ENCODE measurements at places on chromosomes 4 and X.
A peak's percentile ranks its signal among the peaks of the same experiment; 100 is the strongest.

- DNase-seq: no peak
Measured at GRCh38 chr4:31458813-31459212, 738.6 kb downstream of the PCDH7 start.

- no peak for DNase-seq
Measured at GRCh38 chr4:152099555-152099954, 338.7 kb upstream of the GATB start.

GRCh38 chr4:24701683-24702082 lies 93.7 kb upstream of the SOD3 start:
- DNase-seq: no peak

GRCh38 chrX:31508338-31508737 lies 436.5 kb upstream of the FTHL17 start:
- no peak for DNase-seq

- DNase-seq: no peak
Measured at GRCh38 chr4:86357608-86358007, 2.2 kb downstream of the MAPK10 start.

GRCh38 chrX:103343105-103343504 lies 13.1 kb downstream of the TCEAL7 start:
- DNase-seq: no peak

DNA sequence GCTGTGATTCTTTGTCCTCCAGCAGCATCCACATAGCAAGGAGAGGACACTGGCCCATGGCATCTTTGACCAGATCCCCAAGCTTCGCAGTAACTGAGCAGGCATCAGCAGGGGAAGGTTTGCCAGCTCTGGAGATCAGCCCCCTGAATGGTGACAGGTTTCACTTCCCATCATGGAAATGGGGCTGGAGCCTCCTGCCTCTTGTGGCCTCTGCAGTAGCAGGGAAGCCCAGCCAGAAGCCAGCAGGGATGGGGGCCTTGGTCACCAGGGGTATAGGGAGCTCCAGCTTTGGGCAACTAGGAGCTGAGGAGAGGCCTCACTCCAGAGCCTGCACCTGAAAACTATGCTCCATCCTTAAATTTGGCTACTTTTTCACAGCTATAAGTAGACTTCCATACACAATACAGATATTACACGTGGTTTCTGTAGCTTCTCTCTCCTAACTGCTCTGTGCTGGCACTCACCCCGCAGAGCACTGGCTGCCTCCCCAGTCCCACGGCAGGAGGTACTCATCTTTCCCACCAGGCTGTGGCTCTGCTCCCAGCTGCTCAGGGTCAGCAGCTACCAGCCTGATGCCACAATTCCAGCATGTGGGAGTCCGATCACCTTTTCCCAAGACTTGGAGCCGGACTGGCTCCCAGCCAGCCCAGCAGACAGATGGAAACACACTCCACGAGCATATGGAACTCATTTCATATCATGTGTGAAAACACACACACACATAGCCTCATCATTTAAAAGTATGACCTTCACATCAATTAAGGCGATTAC lies 2.8 kb downstream of the TMEM271 start:
- DNase-seq: peak; percentile 11

DNA sequence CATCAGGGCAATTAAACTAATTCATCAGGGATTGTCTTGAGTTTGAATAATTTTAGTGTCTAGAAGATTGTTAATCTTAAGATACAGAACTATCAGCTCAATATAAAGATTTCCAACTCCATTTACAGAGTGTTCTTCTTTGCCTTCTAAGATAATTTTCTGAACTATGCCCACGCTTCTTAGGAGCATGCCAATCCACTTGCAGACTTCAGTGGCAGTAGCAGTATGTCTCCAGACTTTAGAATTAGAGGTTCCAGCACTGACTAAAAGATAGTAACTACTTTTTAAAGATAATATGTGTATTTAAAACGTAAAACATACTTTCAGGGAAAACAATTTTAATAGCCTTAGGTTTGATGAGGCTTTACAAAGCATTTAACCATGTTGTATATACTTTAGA lies 34.2 kb upstream of the GALNT7 start:
- no peak for DNase-seq

- no peak for DNase-seq
Measured at GRCh38 chrX:40085102-40085551, 12.6 kb downstream of the BCOR start.

- DNase-seq: no peak
Measured at GRCh38 chrX:41198410-41198809, 113.2 kb downstream of the USP9X start.

- DNase-seq: no peak
Measured at GRCh38 chrX:64229154-64229553, 1.3 kb downstream of the ASB12 start.

DNA sequence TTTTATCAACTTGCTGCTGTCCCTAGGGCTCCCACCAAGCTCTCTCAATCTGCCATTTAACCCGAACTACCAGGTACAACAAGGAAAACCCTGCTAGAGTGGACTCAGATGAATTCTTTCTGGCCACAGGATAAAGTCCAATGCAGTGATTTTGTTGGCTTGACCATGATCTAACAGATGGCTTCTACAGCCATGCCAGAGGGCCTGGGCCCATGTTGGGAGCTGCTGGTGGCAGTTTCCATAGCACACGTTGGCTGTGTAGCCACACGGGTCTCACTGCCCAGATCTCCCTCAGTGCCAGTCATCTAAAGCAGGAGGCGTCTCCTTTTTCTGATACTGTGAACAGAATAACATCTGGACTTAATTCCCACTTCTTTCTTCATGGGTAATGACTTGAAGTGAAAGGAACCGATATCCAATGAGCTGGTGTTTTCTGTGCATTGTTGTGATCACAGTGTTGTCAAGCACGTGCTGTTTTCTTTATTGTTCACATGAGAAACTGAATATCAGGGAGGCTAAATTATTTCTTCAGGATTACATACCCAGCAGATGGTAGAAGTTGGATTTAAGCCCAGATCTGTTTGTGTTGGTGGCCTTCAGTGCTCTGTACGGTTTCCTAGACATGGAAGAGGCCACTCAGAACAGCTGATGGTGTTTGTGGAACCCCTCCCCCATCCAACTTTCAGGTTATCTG lies 85.2 kb upstream of the CLCN4 start:
- peak; percentile 32 for DNase-seq

GRCh38 chr4:124018383-124019317 lies 622.1 kb downstream of the SPRY1 start:
- no peak for DNase-seq

DNA sequence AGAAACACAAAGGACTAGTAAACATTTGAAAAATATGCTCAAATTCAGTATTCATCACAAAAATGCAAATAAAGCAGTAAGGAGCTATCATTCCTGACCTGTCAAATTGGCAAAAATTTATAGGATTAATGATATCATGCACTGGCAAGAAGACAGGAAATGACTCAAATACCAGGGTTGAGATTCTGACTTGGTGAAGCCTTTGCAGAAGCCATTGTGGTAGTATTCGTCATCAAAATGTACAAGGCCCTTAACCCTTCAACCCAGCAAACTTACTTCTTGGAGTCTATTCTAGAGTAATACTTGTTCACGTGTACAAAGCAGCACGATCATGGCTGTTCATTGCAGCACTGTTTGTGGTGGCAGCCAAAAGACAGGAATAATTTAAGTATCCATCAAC lies 132.4 kb downstream of the ENOX2 start:
- DNase-seq: no peak

GRCh38 chrX:39427906-39428305 lies 626.6 kb downstream of the MID1IP1 start:
- peak; percentile 67 for DNase-seq

DNA sequence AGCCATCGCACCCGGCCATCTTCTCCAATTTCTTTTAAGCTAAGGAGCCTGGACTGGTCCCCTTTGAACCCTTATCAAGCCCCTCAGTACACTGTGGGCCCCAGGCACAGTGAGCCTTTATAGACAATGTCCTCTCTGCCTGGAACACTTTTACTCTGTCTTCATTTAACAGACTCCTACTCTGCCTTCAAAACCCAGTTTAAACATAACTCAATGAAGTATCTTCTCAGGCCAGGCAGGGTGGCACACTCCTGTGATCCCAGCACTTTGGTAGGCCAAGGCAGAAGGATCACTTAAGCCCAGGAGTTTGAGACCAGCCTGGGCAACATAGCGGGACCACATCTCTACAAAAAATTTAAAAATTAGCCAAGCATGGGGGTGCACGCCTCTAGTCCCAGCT lies 27.5 kb upstream of the SMS start:
- no peak for DNase-seq

GRCh38 chrX:114626323-114626722 lies 42.4 kb downstream of the HTR2C start:
- no peak for DNase-seq

DNA sequence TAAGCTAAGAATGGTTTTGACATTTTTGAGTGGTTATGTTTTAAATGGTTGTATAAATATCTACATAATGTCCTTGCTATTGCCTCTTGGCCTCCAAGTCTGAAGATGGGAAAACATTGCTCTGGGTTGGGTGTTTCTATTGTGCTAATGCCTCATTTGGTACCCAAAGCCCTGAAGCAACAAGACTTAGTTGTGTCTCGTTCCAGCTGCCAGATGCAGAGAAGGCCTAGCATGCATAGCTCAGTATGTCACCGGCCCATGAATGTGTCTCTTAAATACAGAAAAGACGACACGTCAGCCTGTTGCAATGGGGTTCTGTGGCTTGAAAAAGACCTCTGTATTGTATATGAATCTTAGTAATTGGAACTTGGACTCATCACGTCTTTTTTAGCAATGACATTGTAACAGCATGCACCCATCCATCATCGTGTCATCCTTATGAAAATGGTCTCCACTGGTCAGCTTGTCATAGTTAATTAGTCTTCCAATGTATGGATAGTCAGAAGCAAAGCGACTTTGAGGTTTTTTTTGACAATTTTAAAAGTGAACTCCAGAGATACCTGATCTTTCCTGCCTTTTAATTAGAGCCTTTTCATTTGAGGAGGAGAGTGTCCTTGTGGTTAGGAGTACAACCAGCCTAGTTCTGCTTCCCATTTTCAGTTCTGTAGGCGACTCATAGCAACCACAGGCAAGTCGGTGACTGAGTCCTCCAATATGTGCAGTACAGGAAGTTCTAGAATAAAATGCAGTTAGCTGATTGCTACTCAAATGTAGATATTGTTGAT lies 126.4 kb upstream of the GATB start:
- DNase-seq: no peak

DNA sequence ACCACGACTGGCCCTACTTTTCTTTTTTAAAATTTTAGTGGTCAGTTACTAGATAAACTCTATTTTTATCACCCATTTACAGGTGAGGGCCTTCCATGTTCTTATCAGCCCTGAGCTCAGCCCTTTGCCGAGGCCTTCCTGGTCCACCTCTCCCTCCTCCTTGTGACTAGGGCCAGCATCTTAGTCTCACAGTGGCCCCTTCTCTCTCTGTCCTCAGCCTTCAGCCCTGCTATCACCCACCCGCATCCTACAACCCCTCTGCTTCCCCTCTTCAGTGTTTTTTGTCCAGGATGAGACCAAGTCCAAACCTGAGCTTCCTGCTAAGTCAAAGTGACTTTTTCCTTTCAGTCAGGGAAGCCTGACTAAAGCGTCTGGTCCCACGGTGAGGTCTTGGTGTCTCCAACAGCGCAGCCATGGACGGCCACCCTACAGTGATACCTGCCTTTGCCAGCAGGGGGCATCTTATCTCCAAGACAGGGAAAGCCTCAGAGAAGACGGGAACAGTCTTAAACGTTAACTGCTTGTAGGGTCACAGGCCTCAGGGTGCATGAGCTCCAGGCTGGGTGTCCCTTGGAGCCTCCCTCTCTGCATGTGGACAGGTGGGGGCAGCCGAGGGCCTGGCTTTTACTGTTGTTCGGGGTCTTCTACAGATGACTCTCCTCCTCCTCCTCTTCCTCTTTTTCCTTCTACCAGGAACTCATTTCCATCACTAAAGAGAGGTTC lies 11.7 kb upstream of the GAGE10 start:
- DNase-seq: peak; percentile 90

DNA sequence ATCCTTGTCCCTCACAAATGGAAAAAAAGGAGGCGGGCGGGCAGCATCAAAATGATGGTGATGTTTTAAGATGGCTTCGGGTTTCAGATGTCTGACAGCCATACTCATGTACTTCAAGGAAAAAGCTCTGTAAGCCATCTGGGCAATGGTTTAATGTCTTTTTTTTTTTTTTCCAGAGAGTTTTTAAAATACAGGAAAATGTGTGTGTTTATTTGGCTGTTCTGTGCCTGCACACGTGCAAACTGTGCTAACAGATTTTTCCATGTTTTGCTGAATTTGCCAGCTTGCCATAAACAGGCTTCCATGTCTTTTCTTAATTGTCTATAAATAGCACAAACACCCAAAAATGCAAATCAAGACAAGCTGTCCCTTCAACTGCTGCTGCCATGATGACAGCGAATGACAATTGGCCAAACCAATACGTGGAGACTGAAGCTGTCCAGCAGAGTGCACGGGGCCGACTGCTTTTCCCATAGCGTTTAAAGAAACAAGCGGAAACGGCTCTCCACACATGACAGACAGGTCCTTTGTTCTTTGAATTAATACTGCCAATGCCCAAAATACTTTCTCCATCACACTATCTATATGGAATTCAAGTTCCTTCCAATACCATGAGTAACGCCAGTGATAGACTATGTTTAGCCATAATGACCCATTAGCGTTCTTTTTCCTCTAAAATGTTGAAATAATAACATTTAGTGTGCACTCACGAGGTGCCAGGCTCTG lies 35.7 kb downstream of the AFAP1 start:
- DNase-seq: no peak

DNA sequence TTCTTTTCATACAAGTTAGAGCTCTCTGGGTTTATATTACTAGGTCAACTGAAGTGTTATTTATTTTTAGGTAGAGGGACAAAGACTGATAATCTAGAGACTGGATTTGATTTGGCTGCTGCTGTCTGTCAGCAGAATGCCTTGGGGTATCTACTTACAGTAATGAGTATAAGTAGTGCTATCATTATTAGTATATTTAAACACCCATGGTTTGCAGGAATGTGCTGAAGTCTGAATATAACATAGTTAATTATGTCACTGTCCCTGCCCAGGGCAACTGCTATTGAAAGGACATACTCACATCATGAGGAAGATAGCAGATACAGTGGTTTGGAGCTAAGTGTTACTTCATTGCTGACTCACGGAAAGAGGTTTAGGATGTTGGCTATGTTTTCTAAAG lies 76.2 kb downstream of the PRRG1 start:
- DNase-seq: no peak

DNA sequence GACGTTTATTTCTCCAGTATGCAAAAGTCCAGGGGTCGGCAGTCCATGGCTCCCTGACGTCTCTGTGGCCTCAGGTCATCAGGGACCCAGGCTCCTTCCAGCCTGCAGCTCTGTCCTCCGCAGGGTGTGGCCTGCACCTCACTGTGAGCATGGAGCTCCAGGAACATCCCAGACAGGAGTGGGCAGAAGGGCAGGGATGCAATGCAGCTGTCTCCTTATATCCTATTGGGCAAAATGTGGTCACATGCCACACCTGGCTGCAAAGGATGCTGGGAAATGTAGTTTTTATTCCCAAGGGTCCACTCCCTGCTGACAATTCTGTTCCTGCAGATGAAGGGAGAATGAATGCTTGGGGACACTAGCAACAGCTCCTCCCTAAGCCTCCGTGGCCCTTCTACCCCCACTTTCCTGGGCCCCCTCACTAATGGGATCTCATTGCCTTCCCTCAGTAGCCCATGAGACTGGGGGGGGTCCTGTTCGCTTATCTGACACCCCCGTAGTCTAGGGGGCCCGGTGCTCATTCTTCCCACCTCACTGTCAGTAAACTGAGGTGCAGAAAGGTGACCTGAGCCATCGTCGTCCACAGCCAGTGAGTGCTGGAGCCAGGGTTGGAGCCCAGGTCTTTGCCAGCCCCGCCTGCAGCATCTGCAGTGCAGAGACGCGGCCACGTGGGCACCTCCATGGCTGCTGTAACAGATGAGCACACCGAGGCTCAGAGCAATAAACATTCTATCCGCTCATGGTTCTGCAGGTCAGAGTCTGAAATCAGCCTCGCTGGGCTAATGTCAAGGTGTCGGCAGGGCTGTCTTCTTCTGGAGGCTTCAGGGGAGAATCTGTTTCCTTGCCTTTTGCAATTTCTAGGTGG lies 5.9 kb upstream of the GRPEL1 start:
- DNase-seq: no peak
